Activated naive CD8-positive, alpha-beta T cell treated with anti-CD3 and anti-CD28 coated beads for 36 hours (primary cell): ENCODE measurements at places on chromosomes 1 and 21.
A peak's percentile ranks its signal among the peaks of the same experiment; 100 is the strongest.

GRCh38 chr1:201358596-201358995 is 18.9 kb downstream of the TNNT2 start:
- no peak for DNase-seq

- no peak for DNase-seq
Observed at GRCh38 chr1:100461222-100461621, 76.7 kb upstream of the GPR88 start.

- no peak for DNase-seq
Observed at GRCh38 chr1:78304761-78305160, 186.0 kb upstream of the PTGFR start.

- no peak for DNase-seq
Observed at GRCh38 chr1:121518726-121519041, 333.9 kb downstream of the SRGAP2C start.

DNA sequence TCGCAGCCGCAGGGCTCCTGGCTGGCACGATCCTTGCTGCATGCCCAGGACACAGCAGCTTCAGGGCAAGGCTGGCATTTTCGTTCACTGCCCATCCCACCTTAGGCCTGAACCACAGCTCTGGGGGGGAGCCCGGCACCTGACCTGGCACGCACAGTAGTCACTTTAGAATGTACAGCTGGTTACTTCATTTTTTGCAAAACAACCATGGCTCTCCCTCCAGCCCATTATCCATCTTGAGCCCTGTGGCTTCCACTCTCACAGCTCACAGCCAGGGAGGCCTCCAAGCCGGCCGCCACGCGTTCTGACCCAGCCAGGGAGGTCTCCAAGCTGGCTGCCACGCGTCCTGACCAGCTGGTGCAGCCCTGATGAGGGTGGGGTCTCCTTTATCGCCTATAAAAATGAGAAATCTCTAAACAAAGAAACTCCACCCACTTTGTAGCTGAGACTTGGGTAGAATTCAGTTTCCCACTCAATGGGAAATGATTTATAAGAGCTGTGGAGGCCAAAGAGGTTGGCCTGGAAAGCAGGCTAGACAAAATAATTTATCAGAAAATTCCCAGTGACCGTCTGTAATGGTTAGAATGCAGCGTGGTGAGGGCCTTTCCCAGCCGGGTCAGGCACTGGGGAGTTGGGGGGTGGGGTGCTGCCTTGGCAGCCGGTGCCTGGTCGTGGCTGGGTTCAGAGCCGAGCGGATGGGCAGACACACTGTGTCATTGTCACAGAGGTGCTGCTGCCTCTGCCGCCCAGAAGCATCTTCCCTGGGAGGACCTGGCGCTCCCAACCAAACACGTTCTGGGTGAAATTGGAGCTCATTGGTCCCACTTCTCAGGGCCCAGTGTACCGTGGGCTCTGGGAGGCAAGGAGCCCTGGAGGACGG is 54.6 kb upstream of the ACTRT2 start:
- no peak for DNase-seq

GRCh38 chr1:84117868-84118267 is 26.2 kb upstream of the PRKACB start:
- no peak for DNase-seq

DNA sequence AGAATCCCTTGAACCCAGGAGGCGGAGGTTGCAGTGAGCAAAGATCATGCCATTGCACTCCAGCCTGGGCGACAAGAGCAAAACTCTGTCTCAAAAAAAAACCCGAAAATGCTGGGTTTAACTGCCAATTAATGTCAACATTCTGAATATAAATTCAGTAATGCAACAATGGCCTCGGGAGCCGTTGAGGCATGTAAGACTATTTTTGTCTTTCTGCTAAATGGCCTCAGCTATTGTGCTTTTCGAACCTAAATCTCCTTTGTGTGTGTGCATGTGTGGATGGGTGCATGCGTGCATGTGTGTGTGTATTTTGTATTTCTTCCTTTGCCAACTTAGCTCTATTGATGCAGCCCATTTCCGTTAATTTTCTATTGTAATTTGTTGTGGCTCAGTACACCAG is 31.6 kb downstream of the CLIC4 start:
- no peak for DNase-seq

DNA sequence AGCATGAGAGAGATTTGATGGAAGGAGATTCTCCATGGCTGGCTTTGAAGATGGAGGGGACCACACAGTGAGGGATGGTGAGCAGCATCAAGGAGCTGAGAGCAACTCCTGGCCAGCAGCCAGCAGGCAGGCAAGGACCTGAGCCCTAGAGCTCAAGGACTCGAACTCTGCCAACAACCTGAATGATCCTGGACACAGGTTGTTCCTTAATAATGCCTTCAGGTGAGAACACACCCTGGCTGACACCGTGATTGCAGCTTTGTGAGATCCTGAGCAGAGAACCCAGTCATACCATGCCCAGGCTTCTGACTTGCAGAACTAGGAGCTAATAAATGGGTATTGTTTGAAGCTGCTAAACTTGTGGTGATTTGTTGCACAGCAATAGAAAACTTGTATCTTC is 183.1 kb downstream of the LMX1A start:
- DNase-seq, result no peak

GRCh38 chr1:213444224-213444623 is 393.2 kb downstream of the RPS6KC1 start:
- DNase-seq, result no peak

- DNase-seq, result peak; percentile 43
Observed at GRCh38 chr1:64623750-64624191, 121.1 kb upstream of the RAVER2 start.

- no peak for DNase-seq
Observed at GRCh38 chr1:27161594-27161993, 6.7 kb upstream of the SLC9A1 start.

- no peak for DNase-seq
Observed at GRCh38 chr1:23698466-23698865, 6.9 kb downstream of the RPL11 start.

GRCh38 chr1:24390924-24391782 is 22.4 kb downstream of the STPG1 start:
- DNase-seq, result peak; percentile 78

DNA sequence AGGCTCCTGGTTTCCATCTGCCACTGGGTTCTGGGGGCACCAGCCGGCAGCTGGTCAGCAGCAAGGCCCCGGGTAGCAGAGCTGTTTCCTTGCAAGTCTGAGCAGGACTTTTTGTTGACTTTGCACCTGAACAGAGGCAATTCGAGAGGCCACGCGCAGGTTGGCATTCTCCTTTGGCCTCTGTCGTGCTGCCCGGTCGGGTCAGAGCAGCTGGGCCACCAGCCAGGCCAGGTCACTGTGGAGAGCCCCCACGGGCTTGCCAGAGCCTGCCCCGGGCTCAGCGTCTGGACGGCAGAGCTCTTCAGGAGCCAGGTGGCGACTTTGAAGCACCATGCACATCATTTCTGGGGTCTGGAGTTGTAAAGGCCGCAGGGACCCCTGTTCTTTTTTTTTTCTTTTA is 28.4 kb upstream of the TMEM52 start:
- no peak for DNase-seq

- no peak for DNase-seq
Observed at GRCh38 chr1:61174060-61174795, 91.9 kb downstream of the NFIA start.

DNA sequence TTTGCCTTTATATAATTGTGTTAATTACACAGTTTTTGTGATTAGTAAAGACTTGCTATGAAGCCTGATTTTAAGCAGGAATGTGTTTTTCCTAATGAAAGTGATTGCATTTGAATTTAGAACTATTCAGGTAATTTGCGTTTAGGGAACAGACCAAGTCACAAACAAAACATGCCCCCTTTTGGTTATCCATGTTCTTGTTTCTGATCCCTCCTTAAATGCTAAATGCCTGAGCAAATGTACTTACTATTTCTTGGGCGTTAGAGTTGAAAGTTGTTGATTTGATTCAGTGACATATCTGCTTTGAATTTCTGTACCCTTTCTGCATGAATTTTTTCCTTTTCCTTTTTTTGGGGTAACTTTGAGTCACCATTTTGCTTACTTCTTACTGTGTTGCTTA is 5.2 kb downstream of the POU2F1 start:
- DNase-seq, result no peak

DNA sequence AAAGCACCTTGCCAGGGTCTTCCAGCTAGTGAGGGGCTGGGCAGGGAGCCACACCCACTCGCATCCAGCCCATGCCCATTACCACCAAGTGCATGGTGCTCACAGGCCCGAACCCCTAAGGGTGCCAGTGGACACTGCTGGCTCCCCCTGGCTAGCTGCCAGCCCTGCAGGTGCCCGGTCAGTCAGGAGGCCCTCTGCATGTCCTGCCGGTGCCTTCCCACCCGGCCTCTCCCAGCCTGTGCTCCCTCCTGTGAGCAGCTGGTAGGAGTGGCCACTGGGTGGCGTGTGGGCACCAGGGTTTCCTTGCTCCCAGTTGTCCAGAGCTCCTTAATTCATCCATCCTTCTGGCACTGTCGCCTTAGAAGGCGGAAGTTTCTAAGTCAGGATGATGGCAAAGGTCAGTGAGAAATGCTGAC is 33.4 kb downstream of the QSOX1 start:
- no peak for DNase-seq

GRCh38 chr1:8116894-8117264 is 90.8 kb upstream of the ERRFI1 start:
- DNase-seq, result no peak

GRCh38 chr21:41655259-41655658 is 111.6 kb downstream of the RIPK4 start:
- no peak for DNase-seq

DNA sequence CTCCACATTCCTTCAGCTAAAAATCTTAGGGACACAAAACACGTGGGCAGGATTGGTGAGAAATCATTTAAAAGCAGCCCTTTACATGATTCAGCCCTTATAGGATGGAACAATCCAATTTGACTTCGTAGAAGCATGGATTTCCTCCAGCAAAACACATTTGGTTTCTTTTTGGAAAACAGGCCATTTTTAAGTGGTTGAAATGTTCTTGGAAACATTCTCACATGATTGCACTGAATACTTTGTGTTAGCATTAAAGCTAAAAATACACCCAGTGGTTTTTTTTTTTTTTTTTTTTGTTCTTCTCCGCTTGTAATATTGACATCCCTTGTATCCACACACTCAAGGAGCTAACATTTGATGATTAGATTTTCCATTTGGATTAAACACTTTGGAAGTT is 42.1 kb upstream of the ABCG1 start:
- no peak for DNase-seq
